Fibroblast of skin of right quadriceps (primary cell): ENCODE measurements at places on chromosomes 5 and 9.

- DNase-seq: peak; percentile 19
Measured at GRCh38 chr5:34849253-34849652, 10.3 kb downstream of the TTC23L start.

DNA sequence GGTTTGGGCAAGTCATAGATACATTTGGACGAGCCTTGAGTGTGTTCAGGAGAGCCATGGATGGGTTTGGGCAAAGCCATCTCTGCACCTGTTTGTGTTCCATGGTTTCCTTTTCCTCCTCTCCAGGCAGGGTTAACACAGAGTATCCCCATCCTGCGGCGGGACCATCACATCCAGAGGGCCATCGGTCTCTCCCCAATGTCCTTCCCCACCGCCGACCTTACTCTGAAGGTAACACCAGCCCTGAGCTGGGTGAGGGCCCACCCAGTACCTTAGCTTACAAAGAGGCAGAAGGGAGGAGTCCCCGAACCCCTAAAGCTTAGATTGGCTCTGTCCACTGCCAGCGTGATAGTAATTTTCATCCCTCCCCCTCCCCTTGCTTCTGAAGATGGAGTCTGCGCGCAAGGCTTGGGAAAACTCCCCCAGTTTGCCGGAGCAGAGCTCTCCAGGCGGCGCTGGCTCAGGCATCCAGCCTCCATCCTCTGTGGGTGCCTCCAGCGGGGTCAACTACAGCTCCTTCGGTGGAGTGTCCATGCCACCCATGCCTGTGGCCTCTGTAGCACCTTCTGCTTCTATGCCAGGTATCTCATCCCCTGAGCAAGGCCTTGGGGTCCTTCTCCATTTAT lies 18.0 kb upstream of the POMT1 start:
- DNase-seq: no peak

DNA sequence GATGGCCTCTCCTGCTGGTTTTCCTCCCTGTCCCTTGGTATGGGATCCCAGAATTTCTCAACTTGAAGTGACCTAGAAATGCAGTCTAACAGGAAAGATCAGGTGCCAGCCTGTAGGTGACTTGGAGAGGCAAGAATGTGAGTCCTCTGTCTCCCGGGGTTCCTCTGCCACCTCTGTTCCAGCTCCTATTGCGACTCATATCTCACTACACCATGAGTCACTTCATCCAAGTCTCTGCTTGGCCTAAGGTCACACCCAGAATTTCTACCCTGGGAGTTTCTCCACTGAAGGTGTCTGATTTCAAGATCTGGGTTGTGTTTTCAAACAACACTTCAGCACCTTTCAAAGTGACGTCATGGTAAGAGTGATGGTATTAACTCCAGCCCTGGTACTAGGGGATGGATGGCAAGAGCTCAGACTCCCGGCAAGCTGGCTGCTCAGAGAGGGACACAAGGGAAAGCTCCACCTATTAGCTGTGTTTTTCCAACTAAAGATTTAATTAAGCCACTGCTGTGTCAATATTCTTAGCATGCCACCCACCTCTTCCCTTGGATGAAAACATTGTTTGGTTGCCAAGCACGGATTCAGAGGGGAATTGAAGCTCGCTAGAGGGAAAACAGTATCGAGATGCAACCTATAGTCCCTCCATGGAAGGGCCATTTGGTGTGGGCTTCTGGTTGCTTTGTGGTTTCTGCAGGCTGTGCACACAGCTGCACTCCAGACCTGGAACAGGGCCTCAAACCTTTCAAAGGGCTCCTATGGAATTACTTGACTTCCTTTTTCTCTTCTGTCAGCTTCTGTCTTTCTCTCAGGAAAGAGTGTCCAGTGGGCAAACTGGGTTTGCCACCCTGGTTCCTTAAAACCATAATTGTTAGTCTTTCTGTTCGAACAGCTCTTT lies 205.7 kb downstream of the GAS1 start:
- DNase-seq: peak; percentile 86

GRCh38 chr9:137457406-137458193 lies 1.5 kb downstream of the NSMF start:
- no peak for DNase-seq

DNA sequence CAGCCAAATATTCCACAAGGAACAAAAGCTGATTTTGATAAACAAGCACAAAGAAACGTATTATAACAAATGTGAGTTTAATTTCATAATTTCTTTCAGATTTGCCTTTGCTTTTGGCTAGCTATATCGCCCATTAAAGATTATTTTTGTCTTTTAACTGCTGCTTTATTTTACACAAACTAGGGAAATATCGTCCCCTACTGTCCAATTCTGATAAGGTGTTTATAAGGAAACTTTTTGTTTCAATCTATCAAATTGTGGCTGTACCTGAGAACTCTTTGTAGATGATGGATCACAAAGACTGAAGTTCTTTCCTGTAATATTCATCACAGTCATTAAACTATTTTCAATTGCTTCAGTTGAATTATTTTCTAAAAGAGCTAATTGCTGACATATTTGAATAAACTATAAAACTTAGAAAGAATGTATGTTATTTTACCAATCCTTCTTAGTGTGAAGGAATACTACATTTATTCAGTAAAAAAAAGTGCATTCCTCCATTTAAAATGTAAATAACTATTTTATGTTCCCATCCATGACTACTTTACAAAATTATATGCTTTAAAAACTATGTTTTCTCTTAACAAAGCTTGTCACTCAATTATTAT lies 431.3 kb upstream of the ITGA1 start:
- no peak for DNase-seq
